Stimulated activated CD8-positive, alpha-beta memory T cell treated with anti-CD3 and anti-CD28 coated beads, Interleukin-7, amount 100 ng/mL, for 1 hour (primary cell): ENCODE measurements at places on chromosomes 5 and 9.

GRCh38 chr9:99905833-99906402 lies 536 bp upstream of the STX17 start:
- DNase-seq: no peak

DNA sequence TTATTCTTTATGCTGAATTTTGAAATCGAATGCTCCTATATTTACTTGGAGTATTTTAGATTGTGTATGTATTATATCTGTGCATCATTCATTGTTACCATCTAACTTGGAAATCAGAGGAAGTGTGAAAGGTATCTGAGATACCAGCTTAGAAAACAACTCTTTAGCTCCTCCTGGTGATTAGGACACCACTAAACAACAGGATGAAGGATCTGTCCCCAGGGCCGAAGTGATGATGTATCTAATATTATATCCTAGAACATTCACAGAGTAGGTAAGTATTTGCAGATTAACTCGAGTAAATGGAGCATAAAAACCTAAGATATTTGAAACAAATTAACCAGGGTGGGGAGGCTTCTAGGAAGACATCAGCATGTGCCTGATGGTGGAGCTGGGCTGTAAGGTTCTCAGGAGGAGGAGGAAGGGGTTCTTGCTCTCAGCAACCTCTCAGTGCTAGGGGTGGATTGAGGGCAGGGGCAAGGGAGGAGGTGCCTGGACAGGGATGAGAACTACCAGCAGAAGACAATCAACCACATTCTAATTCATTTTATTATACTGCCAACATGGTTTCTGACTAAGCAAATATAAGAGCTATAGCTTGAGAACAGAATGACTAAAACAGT lies 2.6 kb upstream of the NFIL3 start:
- no peak for DNase-seq

- no peak for DNase-seq
Observed at GRCh38 chr5:59542851-59543820, 350.4 kb downstream of the PDE4D start.

DNA sequence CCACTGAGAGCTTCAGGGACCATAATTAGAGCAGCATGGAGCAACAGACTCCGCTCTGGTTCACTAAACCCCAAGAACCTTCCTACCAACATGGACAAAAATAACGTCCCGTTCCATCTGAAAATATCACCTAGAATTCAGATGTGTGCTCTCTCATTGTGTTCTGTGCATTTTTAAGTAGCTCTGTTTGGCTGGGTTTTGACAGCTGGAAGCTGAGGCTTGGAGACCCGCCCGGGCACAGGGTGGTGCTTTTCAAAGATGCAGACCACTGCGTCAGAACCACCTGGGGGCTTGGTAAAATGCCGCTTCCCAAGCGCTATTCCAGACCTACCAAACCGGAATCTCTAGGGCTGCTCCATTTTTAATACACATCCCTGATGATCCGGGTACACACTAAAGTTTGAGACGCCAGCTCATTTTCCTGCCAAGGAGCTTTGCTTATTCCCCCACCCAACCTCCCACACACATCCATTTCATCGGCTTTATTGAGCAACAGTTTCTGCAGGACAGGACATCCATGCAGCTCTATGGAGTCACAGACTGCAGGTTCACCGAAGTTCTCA lies 104.8 kb downstream of the GABBR2 start:
- no peak for DNase-seq

DNA sequence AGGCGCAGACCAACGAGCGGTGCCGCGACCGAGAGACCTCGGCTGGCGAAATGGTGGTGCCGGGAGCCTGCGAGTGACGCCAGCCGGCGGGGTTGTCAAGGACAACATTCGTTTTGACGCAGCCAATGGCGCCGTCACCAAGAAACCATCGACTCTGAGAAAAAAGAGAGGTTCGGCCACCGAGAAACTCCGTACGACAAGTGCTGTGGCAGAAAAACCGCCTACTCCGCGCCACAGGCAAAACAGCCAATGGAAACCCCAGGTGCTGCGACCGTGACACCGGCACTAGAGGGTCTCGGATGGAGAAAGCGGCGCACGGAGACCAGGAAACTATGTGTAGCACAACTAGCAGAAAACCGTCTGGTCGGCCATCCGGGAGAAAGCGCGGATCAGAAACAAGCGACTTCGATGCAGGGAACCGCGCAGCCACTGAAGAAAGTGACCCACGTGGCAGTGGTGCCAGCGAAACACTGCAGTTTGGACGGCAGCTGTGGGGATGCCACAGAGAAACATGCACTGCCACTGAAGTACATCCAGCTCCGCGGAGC lies 88.8 kb downstream of the ANXA2R start:
- DNase-seq: peak; percentile 53

DNA sequence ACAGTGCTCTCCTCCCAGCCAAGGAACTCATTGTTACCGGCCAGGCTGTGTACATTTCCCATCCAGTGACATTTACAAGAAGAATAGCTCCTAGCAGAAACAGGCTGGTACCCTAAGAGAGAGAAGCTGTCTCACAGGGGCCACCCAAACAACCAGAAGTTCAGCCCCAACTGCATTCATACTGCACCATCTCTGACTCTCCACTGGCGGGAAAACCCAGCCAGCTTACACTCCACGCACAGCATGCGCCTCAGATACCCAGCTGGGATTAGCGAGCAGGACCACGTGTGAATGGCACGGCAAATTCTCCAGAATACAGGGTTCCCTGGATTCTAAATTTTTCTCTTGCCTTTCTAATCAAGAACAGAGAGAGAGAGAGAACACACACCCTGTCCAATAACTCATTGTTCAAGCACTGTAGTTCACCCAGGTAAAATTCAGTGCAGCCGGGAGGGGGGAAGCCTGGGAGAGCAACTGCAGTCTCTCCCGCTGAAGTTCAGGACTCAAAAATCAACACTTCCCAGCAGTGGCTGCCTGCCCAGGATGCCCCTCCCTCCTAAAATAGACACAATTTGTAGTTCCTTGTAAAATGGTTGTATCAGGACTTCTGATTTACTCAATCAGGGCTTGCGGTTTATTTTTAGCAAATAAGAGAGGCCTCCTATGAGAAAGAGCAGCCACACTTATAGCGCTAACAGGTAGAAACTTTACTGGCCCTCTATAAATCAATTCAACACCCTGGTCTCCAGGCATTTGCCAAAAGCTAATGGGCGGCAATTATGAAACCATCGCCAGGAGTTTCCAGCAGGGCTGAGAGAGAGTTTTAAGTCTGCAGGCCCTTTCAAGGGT lies 2.2 kb downstream of the COL23A1 start:
- no peak for DNase-seq

GRCh38 chr5:112549605-112550166 lies 130.6 kb upstream of the EPB41L4A start:
- no peak for DNase-seq

DNA sequence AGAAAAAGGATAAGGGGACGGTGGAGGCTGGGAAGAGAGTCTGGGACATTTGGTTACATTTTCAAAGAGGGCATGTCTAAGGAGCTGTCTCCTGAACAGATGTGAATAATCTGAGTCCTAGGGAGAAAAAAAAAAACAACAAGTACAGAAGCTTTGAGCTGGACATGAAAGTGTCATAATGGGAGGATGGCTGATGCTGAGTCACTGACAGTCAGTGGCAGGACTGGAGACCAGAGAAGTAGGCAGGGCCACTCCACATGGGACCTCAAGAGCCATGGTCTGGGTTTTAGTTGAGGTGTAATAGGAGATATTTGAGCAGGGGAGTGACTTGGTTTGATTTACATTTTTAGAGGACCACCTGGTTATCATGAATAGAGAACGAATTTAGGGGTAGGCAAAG lies 70.6 kb downstream of the DPYSL3 start:
- DNase-seq: no peak

GRCh38 chr9:75235632-75236031 lies 147.3 kb downstream of the OSTF1 start:
- no peak for DNase-seq

- no peak for DNase-seq
Observed at GRCh38 chr5:60230456-60230855, 336.9 kb upstream of the PDE4D start.

DNA sequence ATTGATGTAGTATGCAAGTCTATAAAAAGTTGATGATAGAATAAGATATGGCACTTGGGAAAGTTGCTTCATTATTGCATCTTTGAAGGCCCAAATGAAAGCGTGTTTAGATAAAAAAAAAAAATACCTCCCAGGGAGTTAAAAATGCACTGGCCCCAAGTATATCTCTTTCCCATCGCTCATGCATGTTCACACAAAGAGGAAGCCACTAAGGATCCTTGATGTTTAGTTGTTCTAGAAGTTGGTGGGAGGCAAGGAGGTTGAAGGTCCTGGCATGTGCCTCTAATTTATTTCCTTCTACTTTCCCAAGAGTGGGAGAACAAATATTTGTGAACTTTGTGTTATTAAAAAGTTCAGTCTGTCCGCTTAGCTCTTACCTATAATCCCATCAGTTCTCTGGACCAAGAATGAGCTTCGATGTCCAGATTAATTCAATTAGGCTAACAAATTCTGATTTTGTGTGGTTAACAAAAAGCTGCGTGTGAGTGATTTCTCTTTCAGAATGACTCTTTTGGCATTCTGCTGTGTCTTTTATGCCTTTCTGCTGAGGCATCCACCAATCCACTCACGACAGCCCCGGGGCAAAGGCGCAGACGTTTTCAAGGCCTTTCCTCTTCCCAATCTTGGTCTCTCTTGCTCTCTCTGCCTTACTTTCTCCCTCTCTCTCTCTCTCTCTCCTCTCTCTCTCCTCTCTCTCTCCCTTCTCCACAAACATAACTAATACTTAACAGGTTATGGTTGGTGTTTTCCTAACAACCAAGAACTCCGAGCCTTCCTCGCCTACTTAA lies 135.1 kb upstream of the ERCC6L2 start:
- DNase-seq: no peak

- DNase-seq: no peak
Observed at GRCh38 chr5:145385276-145385675, 449.9 kb downstream of the PRELID2 start.

GRCh38 chr5:38835887-38836286 lies 9.9 kb upstream of the OSMR start:
- DNase-seq: no peak

- no peak for DNase-seq
Observed at GRCh38 chr9:126401107-126401506, 74.5 kb downstream of the MVB12B start.

DNA sequence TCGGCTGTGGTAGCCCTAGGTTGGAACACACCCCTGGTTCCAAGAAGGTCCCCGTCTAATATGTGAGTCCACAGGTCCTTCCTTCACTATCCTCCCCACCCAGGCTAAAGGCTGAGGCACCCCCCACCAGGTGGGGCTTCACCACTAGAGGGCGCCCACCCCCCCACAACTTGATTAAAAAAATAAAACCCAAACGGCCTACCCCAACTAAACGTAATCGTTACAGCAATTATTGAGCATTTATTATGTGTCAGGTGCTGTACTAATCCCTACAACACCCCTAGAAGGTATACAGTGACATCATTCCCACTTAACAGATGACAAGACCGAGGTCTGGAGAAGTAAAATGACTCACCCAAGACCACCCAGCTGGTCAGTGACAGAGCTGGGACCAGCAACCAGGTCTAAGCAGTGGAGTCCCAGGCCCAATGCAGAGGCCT lies 65.0 kb downstream of the FGF18 start:
- DNase-seq: no peak

GRCh38 chr9:78613006-78613405 lies 316.1 kb downstream of the PSAT1 start:
- no peak for DNase-seq

DNA sequence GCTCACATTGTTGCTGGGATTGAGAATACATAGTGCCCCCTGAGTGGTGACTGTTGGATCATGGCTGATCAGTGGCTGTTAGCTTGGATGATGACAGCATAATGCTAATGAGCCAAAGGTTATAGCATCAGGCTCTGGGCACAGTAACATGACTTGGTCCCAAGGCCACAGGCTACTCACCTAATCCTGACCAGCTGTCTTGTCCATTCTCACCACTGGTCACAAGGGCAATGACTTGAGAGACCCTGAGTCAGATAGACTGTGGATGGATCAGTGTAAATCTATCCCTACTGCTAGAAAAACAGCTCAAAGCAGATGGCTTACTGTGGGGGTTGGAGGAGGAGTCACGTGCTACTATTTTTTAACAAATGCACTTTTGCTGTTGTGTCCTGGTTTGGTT lies 74.7 kb downstream of the AOPEP start:
- no peak for DNase-seq

DNA sequence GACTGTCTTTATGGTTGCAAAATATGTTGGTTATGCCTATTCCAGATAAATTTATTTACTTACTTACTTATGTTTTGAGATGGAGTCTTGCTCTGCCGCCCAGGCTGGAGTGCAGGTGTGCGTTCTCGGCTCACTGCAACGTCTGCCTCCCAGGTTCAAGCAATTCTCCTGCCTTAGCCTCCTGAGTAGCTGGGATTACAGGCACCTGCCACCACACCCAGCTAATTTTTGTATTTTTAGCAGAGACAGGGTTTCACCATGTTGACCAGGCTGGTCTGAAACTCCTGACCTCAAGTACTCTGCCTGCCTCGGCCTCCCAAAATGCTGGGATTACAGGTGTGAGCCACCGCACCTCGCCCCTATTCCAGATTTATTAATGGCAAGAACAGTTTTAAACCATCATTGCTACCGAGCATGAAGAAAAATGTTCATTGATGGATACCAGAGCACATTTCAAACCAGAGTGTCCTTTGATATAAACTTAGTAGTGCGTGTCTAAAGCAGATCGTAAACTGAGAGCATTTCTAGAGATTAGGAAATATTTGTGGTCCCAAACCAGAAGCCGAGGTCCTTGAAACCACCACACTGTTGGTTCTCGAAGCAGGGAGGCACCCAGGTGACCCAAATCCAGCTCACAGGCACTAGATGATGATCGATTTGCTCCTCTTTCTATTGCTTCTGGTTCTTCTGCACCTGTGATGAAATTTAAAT lies 85.2 kb downstream of the GRAMD2B start:
- no peak for DNase-seq

GRCh38 chr9:8895861-8896224 lies 1096.3 kb upstream of the DMAC1 start:
- no peak for DNase-seq

DNA sequence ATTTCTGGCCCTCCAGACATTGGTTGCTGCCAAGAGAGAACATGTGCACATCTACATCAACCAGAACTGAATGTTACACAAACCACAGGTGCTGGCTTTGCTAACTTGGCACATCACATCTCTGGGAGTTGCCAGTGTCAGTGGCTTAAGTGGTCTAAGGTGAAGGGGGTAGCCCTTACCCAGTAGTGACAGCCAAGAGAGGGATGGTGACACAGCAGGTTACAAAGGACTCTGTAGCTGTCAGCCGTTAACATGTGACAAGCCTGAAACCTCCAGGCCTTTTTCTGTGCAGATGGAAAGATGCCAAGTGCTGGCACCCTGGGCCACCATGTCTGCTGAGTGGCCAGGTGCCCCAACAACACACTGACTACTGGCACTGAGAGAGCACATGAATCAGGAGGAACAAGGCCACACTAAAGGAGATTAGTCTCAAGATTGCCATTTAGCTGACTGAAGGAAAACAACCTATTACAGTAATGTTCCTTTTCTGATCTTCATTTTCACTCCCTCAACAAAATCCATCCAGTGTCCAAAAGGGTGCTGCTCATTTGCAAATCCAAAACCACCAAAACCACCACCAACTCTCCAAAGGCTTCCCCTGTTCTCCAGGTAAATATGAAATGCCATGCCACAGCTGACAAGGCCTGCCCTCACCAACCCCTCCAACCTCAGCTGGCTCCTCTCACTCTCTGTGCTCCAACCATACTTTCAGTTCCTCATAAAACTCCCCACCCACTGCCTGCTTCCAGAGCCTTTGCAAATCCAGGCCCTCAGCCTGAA lies 20.2 kb downstream of the SIL1 start:
- no peak for DNase-seq

GRCh38 chr5:168863021-168863420 lies 283.9 kb upstream of the PANK3 start:
- no peak for DNase-seq

GRCh38 chr5:144122081-144122480 lies 48.4 kb downstream of the YIPF5 start:
- no peak for DNase-seq
